ENCODE measurements at places on chromosomes 2 and 18.

DNA sequence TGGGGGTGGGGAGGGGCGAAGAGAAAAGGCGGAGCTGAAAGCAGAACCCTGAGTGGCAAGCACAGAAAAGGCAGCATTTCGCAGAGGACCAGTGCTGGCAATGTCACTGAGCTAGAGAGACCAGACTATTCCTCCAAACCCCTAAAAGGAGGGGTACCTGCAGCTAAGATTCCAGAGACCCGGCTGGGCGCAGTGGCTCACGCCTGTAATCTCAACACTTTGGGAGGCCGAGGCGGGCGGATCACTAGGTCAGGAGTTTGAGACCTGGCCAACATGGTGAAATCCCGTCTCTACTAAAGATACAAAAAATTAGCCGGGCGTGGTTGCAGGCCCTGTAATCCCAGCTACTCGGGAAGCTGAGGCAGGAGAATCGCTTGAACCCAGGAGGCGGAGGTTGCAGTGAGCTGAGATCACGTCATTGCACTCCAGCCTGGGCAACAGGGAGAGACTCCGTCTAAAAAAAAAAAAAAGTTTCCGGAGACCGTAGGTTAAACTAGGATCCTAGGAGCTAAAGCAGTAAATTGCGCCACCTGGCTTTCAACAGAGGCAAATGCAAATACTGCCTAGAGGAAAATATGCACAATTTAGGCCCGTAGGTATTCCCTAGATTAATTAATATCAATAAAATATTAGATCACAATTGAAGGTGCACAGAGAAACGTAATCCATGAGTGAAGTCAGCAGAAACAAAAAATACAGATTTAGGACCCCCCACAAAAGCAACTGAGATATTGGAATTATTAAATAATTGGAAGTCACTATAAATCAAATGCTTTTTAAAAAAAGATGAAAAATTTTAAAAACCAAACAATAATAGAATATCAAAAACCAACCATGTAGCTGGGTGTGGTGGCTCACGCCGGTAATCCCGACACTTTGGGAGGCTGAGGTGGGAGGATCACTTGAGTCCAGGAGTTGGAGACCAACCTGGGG, 4.9 kb downstream of the UCN start:
- peak; percentile 22 for DNase-seq

- no peak for DNase-seq
Observed at GRCh38 chr2:18588049-18588448, 1.3 kb downstream of the NT5C1B start.

DNA sequence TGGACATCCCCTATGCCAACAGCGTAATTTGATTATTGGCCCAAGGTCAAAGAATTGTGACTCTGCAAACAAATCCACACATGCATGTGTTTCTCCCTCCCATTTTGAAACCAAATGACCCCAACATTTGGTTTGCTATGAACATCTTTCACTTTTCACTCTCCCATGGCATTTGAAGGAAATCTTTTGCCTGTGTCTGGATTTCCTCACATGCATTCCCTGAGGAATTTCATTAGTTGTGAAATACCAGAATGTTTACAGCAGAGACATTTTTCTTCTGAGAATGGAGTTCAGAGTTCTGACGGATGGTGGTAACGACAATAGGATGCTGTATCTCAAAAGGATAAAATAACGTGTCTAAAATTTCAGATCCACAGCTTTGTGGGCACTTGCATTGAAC, 60.3 kb upstream of the LMAN1 start:
- no peak for DNase-seq

- no peak for DNase-seq
Observed at GRCh38 chr2:128835342-128835855, 516.7 kb upstream of the HS6ST1 start.

GRCh38 chr2:138063181-138063580, 98.9 kb downstream of the HNMT start:
- no peak for DNase-seq

DNA sequence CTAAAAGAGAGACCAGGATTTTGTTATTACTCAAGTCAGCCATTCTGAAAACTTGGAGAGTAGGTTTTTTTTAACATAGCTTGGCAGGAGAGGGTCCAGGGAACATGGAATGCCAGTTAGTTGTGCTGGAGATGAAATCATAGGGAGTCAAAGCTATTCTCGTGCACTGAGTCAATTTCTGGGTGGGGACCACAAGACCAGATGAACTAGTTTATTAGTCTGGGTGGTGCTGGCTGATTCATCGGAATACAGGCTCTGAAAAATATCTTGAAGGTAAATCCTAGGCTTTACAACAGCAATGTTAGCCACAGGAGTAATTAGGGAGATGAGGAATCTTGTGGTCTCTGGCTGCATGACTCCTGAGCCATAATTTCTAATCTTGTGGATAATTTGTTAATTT, 921.4 kb downstream of the TRIB2 start:
- DNase-seq = no peak

DNA sequence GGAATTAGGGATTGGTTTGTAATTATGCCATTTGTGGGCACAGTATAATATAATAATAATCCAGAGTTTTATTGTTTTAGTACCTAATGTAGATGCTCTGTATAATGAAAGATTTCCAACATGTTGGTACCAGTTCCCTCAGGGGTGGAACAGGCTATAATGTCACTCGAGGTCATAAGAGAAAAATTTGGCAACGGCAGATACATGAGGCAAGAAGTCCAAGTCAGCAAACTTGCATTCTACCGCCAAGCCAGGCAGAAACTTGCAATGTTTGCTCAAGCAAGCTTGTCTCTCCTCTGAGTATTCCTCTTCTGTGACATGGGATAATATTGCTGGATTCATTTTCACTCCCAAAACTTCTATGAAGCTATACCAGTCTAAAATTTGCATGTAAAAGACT, 520.0 kb upstream of the SALL3 start:
- no peak for DNase-seq

GRCh38 chr2:176664478-176664877, 395.2 kb downstream of the MTX2 start:
- DNase-seq = no peak

DNA sequence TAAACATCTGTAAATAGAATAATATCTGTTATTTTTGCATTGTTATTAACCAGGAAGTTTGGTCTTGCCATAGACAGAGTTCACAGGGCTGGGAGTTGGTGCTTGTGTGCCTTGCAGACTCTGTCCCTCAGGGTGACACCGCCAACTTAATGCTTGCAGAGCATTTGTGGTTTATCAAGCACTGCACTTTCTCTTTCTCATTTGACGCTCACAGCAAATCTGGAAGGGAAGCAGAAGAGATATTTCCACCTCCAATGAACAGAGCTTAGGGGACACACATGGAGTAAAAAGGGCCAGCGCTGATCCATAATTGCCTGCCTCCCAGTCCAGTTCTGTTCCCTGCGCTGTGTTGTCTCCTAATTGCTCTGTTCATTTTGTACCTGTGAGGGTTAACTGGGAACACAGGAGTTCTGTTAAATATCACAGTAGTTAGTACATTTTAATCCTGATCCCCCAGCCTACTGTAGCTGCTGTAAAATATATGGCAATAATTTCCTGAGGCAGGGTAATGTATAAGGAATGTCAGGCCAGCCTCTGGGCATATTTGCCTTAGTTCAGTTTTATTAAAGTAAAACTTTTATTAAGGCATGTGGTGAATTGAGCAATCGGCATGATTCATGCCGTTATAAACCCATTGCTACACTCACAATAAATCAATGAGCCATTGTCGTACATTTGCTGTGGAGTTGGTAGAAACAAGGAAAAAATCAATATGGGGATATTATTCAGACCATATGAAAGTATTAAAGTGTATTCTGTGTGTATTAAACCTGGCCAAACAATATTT, 182.5 kb upstream of the OSR1 start:
- DNase-seq = no peak

GRCh38 chr18:50250935-50251334, 15.4 kb downstream of the CFAP53 start:
- DNase-seq = no peak

DNA sequence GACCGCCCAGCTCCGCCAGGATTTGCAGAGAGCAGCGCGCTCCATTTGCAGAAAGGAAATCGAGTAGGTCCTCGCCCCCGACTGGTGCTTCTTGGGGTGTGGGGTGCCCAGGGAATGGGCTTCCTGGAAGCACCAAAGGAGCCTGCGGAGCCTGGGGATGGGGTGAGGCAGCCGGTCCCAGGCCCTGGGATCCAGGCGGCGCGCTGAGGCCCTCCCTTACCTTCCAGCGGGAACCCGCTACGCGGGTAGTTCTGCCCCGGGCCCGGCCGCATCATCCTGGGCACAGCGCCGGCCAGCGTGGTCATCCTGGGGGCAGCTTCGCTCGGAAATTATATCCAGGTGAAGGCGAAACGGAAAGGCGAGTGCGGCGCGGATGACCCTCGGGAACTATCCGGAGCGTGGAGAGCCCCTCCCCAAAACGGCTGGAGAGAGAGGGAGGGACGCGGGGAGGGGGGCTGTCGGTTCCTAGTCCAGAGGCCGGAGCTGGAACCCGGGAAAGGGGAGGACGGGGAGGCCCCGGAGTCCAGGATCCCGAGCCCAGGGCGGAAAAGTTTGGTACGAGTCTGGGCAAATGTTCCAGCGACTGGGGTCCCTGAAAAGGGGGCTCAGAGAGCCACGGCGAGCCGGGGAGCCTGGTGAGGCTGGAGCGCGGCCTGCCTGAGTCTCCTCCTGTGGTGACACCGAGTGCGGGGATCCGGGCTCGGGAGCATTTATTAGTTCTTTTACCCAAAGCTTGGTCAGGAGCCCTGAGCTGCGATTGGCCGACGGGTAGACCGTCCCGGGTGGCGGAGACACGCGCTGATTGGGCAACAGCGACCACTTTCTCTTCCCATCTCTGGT, at the start of gene PAX3:
Gene PAX3 (minus strand): TSS at position 688 of the 840 bp plus-strand sequence. CDS start 383 bp downstream, at position 305.
- no peak for DNase-seq

- no peak for DNase-seq
Observed at GRCh38 chr2:64142741-64143168, 1.5 kb downstream of the PELI1 start.

- DNase-seq = no peak
Observed at GRCh38 chr2:183950673-183951072, 647.7 kb upstream of the ZNF804A start.

DNA sequence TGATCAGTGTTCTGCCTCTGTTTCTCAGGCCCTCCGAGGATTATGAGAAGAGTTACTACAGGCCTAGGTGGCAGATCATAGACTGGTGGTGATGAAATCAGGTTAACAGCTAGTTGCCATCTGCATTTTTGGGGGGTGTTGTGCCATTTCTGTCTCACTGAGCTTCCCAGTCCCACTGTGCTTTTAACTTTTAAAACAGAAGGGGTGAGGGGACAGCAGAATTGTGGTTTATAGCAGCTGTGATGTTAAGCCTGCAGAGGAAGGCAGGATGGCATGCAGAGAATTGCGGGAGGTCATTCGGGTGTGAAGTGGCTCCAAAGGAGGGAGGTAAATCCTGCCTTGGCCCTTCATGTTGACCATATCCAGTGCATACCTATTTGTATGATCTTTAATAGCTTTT, 5.0 kb downstream of the CAB39 start:
- DNase-seq = no peak

GRCh38 chr2:4039896-4040295, 336.5 kb downstream of the DCDC2C start:
- DNase-seq = no peak

- peak; percentile 13 for DNase-seq
Observed at GRCh38 chr2:54665436-54665856, 58.0 kb upstream of the EML6 start.

- no peak for DNase-seq
Observed at GRCh38 chr18:79485788-79486355, 90.1 kb downstream of the NFATC1 start.

DNA sequence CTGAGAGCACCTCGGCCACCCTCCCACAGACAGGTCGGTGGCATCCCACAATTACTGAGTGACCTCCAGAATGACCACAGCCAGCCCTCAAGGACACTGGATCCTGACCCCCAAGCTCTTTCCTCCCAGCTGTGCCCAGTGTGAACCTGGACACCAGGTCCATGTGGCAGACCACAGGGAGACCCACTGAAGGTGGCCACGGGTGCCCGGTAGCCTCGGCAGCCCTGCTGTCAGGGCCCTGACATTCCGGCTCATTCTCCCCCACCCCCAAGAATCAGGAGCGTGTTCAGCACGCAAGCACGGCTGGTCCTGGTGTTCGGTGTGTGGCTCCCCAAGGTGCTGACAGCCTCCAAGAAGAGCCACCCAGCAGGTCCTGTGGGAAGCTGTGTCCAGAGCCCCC, 32.8 kb downstream of the AQP12A start:
- DNase-seq = no peak

DNA sequence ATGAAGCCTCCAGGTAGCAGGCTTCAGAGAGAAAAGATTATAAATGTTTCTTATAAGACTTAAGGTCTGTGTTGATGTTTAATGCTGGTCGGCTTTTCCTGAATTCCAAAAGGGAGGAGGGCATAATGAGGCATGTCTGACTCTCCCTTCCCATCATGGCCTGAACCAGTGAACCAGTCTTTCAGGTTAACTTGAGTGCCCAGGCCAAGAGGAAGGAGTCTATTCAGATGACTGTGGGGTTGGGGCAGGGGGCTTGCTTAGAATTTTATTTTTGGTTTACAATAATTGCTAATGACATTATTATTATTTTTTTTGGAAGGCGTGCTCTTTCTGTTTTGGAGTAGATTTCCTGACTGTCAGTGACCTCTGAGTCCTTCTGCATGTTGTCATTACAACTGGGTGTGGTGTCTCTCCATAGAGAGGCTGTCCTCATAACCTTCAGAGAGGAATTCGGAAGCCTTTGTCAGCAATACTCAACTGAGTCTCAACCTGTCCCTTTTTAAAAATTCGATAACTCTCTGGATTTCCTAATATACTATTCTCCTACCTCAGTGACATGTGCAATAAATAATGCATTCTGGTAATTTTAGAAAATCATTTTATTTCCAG, 275.1 kb upstream of the CXCR4 start:
- DNase-seq = no peak

- DNase-seq = no peak
Observed at GRCh38 chr18:54210463-54210862, 14.0 kb downstream of the MBD2 start.

DNA sequence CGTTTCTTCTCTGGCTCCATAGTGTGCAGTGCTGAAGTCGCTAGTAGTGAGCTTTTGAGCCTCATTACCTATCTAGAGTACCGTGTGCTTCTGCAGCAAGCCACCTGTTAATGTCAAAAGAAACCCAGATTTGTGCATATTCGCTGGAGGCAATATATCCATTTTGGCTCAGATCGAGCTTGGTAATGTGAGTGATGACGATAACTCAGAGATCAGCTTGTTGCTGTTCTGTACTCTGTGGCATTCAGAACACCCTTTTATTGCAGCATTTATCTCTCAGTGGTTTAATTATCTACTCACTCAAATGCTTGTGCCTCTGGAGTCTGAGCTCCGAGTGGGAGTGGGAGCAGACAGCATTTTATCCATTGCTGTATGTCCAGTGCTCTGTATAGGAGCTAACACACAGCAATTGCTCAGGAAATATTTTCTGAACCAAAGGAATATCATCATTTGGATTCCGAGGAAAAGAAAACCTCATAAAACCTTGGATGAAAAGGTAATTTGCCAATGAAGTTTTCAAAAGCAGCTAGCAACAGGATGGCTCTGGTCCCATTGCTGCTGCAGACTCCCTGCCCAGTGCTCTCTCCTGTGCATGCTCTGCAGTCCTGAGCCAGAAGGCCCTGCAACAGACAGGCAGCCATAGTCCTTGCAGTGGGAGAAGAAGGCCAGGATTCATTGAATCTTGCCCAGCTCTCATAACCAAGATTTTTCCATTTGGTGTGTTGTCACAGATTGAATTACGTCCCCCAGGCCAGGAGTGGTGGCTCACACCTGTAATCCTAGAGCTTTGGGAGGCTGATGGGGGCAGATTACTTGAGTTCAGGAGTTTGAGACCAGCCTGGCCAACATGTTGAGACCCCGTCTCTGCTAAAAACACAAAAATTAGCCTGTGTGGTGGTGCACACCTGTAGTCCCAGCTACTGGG, 183.8 kb downstream of the MYCN start:
- no peak for DNase-seq

GRCh38 chr2:144516981-144517865, 2.7 kb downstream of the ZEB2 start:
- DNase-seq = no peak
